ENCODE measurements at places on chromosomes 16 and 17. TPM values are rescaled to one million over a fixed set of nuclear protein-coding genes. Genes with fewer than 3 reads are reported as not detected.

The GABARAP gene
- 223 TPM for total RNA-seq

The SYNGR3 gene
- total RNA-seq: 4.9 TPM

The CLEC19A gene
- not detected for total RNA-seq

The SEPTIN12 gene
- total RNA-seq: not detected

The PNMT gene
- total RNA-seq: not detected

The ENDOV gene
- total RNA-seq: 17.6 TPM

The GABARAPL2 gene
- 63.1 TPM for total RNA-seq

The OR4D1 gene
- total RNA-seq: 0.27 TPM

The ITGAD gene
- total RNA-seq: 0.27 TPM

The PTX4 gene
- total RNA-seq: not detected

The CDH3 gene
- 0.45 TPM for total RNA-seq

The CYB561 gene
- 4.2 TPM for total RNA-seq

The IKZF3 gene
- 23.1 TPM for total RNA-seq

The HS3ST4 gene
- not detected for total RNA-seq

The MFAP4 gene
- total RNA-seq: not detected

The ZSWIM7 gene
- total RNA-seq: 11.9 TPM

The C17orf50 gene
- total RNA-seq: not detected

The PGP gene
- 26.1 TPM for total RNA-seq

The ZG16B gene
- total RNA-seq: 6.5 TPM

The TPPP3 gene
- not detected for total RNA-seq

The PAGR1 gene
- 32.4 TPM for total RNA-seq

The GPR142 gene
- total RNA-seq: not detected

The SYT17 gene
- total RNA-seq: not detected

The TUBB3 gene
- total RNA-seq: 3.9 TPM

The COASY gene
- total RNA-seq: 83.5 TPM

The SLC13A2 gene
- not detected for total RNA-seq

The SECTM1 gene
- total RNA-seq: 3.4 TPM

The MT1G gene
- total RNA-seq: 30.1 TPM

The KIF18B gene
- total RNA-seq: 83.6 TPM
